ENCODE measurements at places on chromosomes 2 and 18. TPM values are rescaled to one million over a fixed set of nuclear protein-coding genes. Genes with fewer than 3 reads are reported as not detected.

GPAT2 gene
- 5.5 TPM for total RNA-seq

RFX8 gene
- total RNA-seq, result not detected

IL1B gene
- 4.8 TPM for total RNA-seq

SLC11A1 gene
- 5.3 TPM for total RNA-seq

DSC2 gene
- total RNA-seq, result 28.2 TPM

GPR45 gene
- not detected for total RNA-seq

AQP12B gene
- total RNA-seq, result not detected

PLGLB2 gene
- total RNA-seq, result 0.85 TPM

DNA sequence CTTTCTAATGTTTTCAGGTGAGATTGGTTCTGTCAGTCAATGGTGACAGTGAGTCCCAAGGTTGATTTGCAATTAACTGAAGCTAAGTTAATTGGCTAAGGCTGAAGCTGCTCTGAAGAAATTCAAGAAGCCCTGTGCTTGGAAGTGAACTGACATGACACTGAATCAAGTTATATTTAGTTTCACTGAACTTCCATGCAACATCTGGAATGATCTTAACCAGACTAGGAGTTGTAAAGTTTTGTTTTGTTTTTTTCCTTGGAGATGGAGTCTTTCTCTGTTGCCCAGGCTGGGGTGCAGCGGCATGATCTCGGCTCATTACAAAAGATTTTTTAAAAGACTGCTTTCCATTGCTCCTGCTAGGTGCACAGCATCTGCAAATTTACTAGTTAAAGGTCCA lies 11.4 kb downstream of the SERPINB5 start:
- no peak overlapping the region for H3K27ac ChIP-seq
- no peaks in the 10 kb centered on the region for H3K36me3 ChIP-seq
- no peaks in the 10 kb centered on the region for H3K4me1 ChIP-seq
- DNase-seq, result no peak
- H3K27me3 ChIP-seq, result no peaks in the 10 kb centered on the region
- H3K4me3 ChIP-seq, result no peak overlapping the region

- no peaks in the 10 kb centered on the region for H3K27me3 ChIP-seq
- H3K36me3 ChIP-seq, result no peaks in the 10 kb centered on the region
- peak; percentile 60 for DNase-seq
- H3K27ac ChIP-seq, result peak overlapping the region; percentile 43
- peaks cover 11% of the 10 kb centered on the region for H3K4me1 ChIP-seq
Observed at GRCh38 chr2:30201990-30202389, 29.3 kb upstream of the LBH start.

DNA sequence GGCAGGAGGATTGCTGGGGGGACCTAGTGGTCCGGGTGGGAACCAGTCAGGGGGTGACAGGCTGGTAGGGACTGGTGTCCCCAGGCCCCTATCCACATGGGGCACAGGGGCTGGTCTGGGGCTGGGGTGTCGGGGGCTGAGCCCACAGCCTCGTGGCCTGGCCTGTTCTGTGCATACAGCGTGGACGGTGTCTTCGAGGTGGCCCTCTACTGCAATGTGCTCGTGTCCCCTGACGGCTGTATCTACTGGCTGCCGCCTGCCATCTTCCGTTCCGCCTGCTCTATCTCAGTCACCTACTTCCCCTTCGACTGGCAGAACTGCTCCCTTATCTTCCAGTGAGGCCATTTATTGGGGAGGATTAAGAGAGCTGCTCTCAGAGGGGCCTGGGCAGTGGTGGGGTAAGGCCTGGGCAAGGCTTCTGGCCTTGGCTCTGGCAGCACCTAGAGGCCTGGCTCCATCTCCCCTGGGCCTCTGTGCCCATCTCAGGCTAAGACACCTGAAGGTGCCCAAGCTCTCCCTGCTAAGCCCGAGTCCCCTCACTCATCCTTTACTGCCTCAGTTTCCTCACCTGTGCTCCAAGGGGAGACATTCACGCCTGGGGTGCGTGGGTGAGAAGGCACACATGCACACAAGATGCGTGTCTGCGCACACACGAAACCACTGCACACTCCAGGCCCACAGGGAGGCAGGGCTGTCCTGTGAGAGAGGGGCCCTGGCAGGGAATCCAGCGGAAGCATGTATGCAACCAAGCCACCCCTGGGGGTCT lies 1.9 kb downstream of the CHRNG start:
- no peak for DNase-seq
- H3K27me3 ChIP-seq, result no peaks in the 10 kb centered on the region
- H3K4me1 ChIP-seq, result peaks cover 9% of the 10 kb centered on the region
- H3K36me3 ChIP-seq, result no peaks in the 10 kb centered on the region

- H3K27ac ChIP-seq, result no peak overlapping the region
- peak; percentile 32 for DNase-seq
- no peaks in the 10 kb centered on the region for H3K27me3 ChIP-seq
- no peaks in the 10 kb centered on the region for H3K36me3 ChIP-seq
- peaks cover 18% of the 10 kb centered on the region for H3K4me1 ChIP-seq
Observed at GRCh38 chr18:7855028-7855427, 287.9 kb downstream of the PTPRM start.

GRCh38 chr2:148965623-148966437 lies 72.7 kb upstream of the LYPD6B start:
- no peaks in the 10 kb centered on the region for H3K36me3 ChIP-seq
- DNase-seq, result no peak
- no peaks in the 10 kb centered on the region for H3K27me3 ChIP-seq
- no peaks in the 10 kb centered on the region for H3K4me1 ChIP-seq
- no peak overlapping the region for H3K4me3 ChIP-seq

GRCh38 chr18:8386669-8387380 lies 222.4 kb upstream of the RAB12 start:
- no peak overlapping the region for H3K4me3 ChIP-seq
- H3K27me3 ChIP-seq, result no peaks in the 10 kb centered on the region

DNA sequence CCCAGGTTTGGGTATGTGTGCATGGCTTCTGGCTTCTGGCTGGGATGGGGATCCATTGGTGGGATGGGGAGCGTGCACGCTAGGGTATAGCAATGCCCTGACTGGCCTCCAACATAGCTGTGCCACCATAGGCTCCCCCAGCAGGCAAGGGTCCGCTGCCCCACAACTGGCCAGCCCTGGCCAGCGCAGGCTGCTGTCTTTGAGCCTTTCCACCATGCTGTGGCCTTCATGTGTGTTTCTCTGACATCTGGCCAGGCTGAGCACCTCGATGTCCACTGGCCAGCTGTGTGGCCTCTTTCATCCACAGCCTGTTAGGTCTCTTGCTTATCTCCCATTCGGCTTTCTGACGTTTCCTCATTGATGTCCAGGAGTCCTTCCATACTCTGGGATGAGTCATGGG lies 231.3 kb downstream of the NDUFA10 start:
- no peaks in the 10 kb centered on the region for H3K27me3 ChIP-seq
- no peak overlapping the region for H3K4me3 ChIP-seq
- no peak overlapping the region for H3K27ac ChIP-seq
- no peaks in the 10 kb centered on the region for H3K4me1 ChIP-seq
- no peaks in the 10 kb centered on the region for H3K36me3 ChIP-seq

GRCh38 chr2:134301099-134301927 lies 47.4 kb downstream of the MGAT5 start:
- no peaks in the 10 kb centered on the region for H3K27me3 ChIP-seq
- peaks cover 27% of the 10 kb centered on the region for H3K4me1 ChIP-seq
- no peaks in the 10 kb centered on the region for H3K36me3 ChIP-seq
- peak overlapping the region; percentile 69 for H3K27ac ChIP-seq
- DNase-seq, result no peak

DNA sequence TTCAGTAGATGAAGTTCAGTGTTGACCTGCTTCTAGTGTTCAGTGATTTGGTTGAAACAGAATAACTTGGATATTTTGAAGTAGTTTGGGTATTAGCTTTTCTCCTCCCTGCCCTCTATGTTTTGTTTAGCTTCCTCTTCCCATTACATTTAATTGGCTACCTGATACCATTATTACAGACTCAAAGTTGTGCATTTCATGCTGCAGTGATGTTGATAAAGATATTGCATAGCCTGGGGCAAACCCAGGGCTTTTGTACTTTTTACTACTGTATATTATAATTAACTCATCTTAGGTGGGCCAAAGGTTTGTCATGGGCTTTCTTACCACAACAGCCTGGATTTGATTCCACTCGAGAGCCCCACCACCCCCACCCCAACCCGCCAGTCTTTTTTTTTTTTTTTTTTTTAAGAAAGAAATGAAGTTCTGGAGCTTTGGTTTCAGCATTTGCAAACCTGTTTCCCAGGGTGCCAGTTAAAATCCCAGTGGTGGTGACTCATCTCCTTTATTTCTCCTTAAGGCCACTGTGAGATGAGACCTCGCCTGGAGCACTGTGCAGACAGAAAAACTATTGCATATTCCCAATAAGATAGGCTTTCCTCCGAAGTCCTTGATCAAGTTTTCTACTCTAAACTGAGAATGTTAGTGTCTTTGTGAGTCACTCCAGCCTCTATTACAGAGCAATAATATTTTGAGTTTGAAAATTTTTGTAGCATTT lies 393.7 kb upstream of the FANCL start:
- no peak overlapping the region for H3K27ac ChIP-seq
- H3K36me3 ChIP-seq, result no peaks in the 10 kb centered on the region
- H3K27me3 ChIP-seq, result no peaks in the 10 kb centered on the region
- no peak for DNase-seq

- no peak overlapping the region for H3K27ac ChIP-seq
- no peaks in the 10 kb centered on the region for H3K36me3 ChIP-seq
- DNase-seq, result no peak
- no peak overlapping the region for H3K4me3 ChIP-seq
- peaks cover 29% of the 10 kb centered on the region for H3K4me1 ChIP-seq
- no peaks in the 10 kb centered on the region for H3K27me3 ChIP-seq
Observed at GRCh38 chr2:99726691-99727090, 236.9 kb upstream of the REV1 start.

GRCh38 chr2:27370816-27371620 lies 602 bp downstream of the SNX17 start:
- H3K36me3 ChIP-seq, result peaks cover 63% of the 10 kb centered on the region
- H3K27me3 ChIP-seq, result no peaks in the 10 kb centered on the region
- DNase-seq, result peak; percentile 46
- H3K4me3 ChIP-seq, result peak overlapping the region; percentile 88
- peaks cover 29% of the 10 kb centered on the region for H3K4me1 ChIP-seq
- peak overlapping the region; percentile 92 for H3K27ac ChIP-seq

GRCh38 chr18:10241579-10241978 lies 212.9 kb upstream of the APCDD1 start:
- no peak overlapping the region for H3K4me3 ChIP-seq
- no peak overlapping the region for H3K27ac ChIP-seq
- DNase-seq, result no peak
- H3K4me1 ChIP-seq, result peaks cover 26% of the 10 kb centered on the region
- no peaks in the 10 kb centered on the region for H3K36me3 ChIP-seq
- no peaks in the 10 kb centered on the region for H3K27me3 ChIP-seq

DNA sequence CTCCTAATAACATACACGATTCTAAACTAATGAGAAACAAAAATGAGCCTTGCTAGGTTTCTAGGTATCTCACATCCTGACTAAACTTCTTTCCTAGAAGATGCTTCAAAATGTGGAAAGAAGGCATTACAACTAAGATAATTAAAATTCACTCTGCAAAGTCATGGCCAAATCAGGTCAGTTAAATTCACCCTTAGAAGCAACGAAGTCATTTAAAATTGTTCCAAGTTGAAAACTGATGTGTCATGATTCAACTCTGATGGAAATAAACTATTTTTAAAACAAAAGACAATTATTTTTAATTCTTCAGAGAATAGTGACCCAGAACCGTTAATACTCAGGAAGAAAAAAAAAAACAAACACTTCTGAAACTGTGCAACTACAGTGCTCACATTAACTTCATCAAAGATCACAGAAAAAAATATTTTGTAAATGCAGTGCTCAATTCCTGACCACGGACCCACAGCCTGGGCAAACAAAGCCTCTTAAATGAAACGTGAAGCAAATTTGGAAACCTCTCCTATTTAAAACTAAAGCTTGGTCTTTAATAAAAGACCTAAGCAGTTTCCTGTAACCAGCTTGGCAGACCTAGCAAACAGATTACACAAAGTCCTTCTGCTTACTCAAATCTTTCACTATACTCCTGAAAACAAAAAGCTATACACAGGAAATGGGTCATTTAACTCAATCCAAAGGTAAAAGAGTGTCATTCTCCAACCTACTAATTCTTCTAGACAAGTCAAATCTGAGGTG lies 39.0 kb downstream of the CHN1 start:
- no peaks in the 10 kb centered on the region for H3K27me3 ChIP-seq
- H3K4me1 ChIP-seq, result peaks cover 29% of the 10 kb centered on the region
- H3K27ac ChIP-seq, result peak overlapping the region; percentile 22
- H3K36me3 ChIP-seq, result no peaks in the 10 kb centered on the region

GRCh38 chr2:240509667-240510512 lies 47.9 kb downstream of the ANKMY1 start:
- no peak overlapping the region for H3K27ac ChIP-seq
- peaks cover 5% of the 10 kb centered on the region for H3K4me1 ChIP-seq
- no peak overlapping the region for H3K4me3 ChIP-seq
- H3K27me3 ChIP-seq, result no peaks in the 10 kb centered on the region

GRCh38 chr2:31353179-31353578 lies 61.4 kb downstream of the XDH start:
- H3K27me3 ChIP-seq, result no peaks in the 10 kb centered on the region
- no peaks in the 10 kb centered on the region for H3K36me3 ChIP-seq
- no peak overlapping the region for H3K4me3 ChIP-seq
- H3K4me1 ChIP-seq, result no peaks in the 10 kb centered on the region
- no peak overlapping the region for H3K27ac ChIP-seq

GRCh38 chr2:79935046-79935732 lies 369.4 kb downstream of the LRRTM1 start:
- DNase-seq, result no peak
- no peak overlapping the region for H3K27ac ChIP-seq
- no peak overlapping the region for H3K4me3 ChIP-seq
- H3K36me3 ChIP-seq, result no peaks in the 10 kb centered on the region

GRCh38 chr18:26416652-26417150 lies 131.7 kb downstream of the KCTD1 start:
- H3K27ac ChIP-seq, result no peak overlapping the region
- H3K4me1 ChIP-seq, result no peaks in the 10 kb centered on the region
- no peak overlapping the region for H3K4me3 ChIP-seq

GRCh38 chr2:11074246-11074820 lies 80.9 kb upstream of the SLC66A3 start:
- DNase-seq, result no peak
- H3K36me3 ChIP-seq, result no peaks in the 10 kb centered on the region
- H3K4me3 ChIP-seq, result no peak overlapping the region
- H3K4me1 ChIP-seq, result no peaks in the 10 kb centered on the region
- H3K27me3 ChIP-seq, result no peaks in the 10 kb centered on the region

DNA sequence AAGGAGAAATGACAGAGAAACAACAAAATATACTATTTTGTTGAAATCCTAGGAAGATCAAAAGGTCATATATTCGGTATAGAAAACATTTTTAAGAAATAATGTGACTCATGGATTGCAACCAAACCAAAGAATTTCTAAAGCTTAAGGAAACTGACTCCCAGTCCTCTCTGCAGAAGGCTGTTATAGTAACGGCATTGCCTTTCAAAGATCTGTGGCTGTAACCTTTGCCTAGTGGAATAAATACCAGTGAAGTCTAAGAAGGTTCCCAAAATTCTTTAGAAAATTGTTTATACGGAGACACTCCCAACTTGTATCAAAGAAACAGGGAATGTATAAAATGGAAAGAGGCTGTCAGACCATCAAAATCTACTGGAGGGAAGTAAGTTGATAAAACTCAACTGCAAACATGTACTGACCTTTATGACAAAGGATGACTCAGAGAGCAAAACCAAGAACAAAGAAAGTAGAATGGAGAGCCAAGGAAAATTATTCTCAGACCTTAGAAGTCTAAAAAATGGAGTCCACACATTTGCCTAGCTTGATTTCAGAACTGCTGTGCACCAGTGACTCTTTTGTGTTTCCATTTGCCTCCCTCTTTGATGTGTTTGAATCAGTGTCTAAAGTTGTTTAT lies 48.6 kb upstream of the FSIP2 start:
- no peak overlapping the region for H3K27ac ChIP-seq
- no peaks in the 10 kb centered on the region for H3K27me3 ChIP-seq
- H3K4me1 ChIP-seq, result no peaks in the 10 kb centered on the region
- DNase-seq, result no peak
- no peak overlapping the region for H3K4me3 ChIP-seq
- H3K36me3 ChIP-seq, result no peaks in the 10 kb centered on the region

Data from heart left ventricle (tissue), 16 donors.